Effector memory CD8-positive, alpha-beta T cell (primary cell): ENCODE measurements at places on chromosomes 12 and 14.

DNA sequence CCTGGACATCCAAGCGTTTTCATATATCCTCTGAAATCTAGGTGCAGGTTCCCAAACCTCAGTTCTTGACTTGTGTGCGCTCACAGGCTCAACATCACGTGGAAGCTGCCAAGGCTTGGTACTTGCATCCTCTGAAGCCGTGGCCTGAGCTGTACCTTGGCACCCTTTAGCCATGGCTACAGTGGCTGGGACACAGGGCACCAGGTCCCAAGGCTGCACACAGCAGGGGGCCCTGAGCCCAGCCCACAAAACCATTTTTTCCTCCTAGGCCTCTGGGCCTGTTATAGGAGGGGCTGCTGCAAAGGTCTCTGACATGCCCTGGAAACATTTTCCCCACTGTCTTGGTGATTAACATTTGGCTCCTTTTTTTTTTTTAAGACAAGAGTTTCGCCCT lies 11.6 kb upstream of the FAM177A1 start:
- DNase-seq: no peak

GRCh38 chr14:65604936-65605335 lies 192.4 kb downstream of the FUT8 start:
- no peak for DNase-seq

DNA sequence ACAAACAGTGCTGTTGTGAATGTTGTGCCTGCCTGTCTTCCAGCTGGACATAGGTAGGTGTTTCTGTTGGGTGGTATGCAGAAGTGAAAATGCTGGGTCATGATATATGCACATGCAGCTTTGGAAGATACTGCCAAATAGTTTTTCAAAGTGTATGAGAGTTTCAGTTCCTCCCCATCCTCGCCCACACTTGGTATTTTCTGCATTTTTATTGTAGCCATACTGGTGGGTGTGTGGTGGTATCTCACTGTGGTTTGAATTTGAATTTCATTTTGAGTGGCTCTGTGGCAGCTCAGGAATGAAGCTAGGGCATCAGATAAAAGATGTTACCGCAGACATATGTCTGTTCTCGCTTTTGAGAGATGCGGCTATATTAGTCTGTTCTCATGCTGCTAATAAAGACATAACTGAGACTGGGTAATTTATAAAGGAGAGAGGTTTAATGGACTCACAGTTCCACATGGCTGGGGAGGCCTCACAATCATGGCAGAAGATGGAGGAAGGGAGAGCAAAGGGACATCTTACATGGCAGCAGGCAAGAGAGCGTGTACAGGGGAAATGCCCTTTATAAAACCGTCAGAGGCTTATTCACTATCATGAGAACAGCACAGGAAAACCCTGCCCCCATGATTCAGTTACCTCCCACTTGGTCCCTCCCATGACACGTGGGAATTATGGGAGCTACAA lies 183.1 kb downstream of the CAND1 start:
- no peak for DNase-seq

DNA sequence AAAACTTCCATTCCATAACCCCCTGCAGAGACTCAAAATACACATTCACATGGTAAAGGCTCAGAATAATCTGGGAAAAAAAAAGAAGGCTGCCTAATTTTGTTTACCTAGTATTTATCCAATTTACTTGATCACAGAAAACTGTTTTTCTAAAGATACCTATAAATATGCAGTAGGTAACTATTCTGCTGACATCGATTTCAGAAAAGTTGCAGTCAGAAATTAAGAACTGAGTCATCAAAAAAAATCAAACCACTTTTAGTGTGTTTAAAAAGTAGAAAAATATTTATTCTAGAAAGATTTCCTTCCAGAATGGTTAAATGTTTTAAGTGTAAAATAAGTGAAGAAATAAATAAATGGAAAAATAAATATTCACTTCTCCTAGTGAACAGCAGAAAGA lies 254.5 kb upstream of the CAND1 start:
- DNase-seq: no peak

DNA sequence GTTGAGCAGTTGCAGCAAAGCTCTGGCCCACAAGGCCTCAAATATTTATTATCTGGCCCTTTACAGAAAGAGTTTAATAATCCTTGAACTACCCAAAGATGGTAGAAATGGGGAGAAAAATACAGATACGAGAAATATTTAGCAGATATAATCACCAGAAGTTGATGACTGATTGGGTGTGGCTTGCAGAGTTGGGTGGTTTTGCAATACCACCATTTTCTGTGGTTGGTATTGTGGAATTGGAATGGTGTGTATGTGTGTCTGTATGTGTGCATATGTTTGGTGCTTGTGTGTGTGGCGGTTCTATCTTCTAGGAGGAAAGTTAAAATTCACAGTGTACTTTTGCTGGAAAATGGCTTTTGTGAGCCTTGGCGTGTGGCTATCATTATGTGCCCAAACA lies 85.4 kb upstream of the MANSC4 start:
- DNase-seq: no peak

DNA sequence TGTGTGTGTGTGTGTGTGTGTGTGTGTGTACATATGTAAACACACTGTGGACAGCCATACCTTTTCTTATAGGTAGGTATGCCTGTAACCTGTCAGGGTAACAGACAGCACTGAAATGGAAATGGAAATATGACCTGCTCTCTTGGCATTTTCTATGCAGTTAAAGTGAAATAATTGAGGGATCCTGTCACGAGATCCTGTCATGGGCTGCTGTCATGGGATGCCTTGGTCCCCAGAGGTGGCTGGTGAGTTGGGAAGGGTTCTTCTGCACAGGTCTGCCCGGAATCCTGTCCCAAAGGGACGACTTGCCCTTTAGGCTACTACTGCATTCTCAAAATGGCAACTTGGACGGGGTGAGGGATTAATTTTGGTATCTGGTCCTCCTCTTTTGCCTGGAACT lies 47.3 kb downstream of the ELK3 start:
- no peak for DNase-seq

- no peak for DNase-seq
Observed at GRCh38 chr14:52650774-52651173, 44.6 kb downstream of the ERO1A start.

DNA sequence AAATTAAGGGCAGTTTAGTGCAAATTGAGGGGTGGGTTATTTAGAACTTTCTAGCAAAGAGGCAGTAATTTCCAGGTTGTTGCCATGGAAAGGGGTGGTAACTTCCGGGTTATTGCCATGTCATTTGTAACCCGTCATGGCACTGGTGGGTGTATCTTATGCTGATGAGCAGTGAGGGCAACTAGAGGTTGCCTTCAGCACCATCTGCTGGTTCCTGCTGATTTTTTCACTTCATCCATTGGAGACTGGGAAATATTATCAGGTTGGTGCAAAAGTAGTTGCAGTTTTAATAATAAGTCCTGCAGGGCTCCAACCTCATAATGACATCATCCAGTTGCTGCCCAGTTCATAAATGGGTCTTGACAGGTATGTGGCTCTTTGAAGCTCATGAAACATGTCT lies 24.4 kb upstream of the SERPINA4 start:
- no peak for DNase-seq

GRCh38 chr12:63937378-63938316 lies 93.1 kb downstream of the SRGAP1 start:
- DNase-seq: no peak
